ENCODE measurements at places on chromosomes 16 and 17. TPM values are rescaled to one million over a fixed set of nuclear protein-coding genes. Genes with fewer than 3 reads are reported as not detected.

GRCh38 chr16:57865746-57866528 lies 63.6 kb upstream of the KIFC3 start:
- no peak for DNase-seq

- DNase-seq = peak; percentile 53
Observed at GRCh38 chr16:30585022-30585399, 486 bp downstream of the ZNF785 start.

DNA sequence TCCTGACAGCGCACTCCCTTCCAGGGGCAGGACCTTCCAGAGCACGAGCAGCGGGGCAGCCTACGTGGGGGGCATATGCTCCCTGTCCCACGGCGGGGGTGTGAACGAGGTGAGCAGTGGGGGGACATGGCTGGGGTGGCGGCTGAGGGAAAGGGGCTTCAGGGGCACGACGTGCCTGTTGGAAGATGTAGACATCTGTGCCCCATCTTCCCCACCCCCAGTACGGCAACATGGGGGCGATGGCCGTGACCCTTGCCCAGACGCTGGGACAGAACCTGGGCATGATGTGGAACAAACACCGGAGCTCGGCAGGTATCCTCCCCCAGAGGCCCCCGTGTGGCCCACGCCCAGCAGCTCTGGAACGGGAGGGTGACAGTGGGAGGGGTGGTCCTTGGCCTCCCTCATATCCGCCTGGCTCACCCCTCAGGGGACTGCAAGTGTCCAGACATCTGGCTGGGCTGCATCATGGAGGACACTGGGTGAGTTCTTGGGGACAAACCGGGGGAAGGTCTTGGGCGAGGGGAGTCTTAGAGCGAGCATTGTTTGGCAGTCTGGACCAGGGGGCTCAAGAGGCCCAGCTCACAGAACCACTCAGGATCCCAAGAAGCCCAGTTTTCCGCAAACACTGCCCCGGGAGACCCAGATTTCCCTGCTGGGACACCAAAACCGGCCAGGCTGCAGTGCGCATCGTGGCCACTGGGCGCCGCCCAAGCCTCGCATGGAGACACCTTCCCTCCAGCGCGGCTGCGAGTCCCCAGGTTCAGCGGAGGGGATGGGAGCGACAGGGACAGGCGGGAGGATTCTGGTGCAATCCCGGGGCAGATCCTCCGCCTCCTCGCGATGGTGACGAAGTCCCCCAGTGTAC lies 15.7 kb downstream of the ADAM11 start:
- DNase-seq = peak; percentile 79

- no peak for DNase-seq
Observed at GRCh38 chr17:9071811-9072498, 50.6 kb downstream of the NTN1 start.

- no peak for DNase-seq
Observed at GRCh38 chr17:39738568-39738901, 797 bp downstream of the GRB7 start.

GRCh38 chr16:72409423-72409822 lies 237.5 kb upstream of the PMFBP1 start:
- no peak for DNase-seq

The CHST4 gene
- total RNA-seq = 0.47 TPM

The EVPLL gene
- total RNA-seq = not detected

The PFAS gene
- 82.7 TPM for total RNA-seq

The KRT33B gene
- 0.17 TPM for total RNA-seq

The ITGAL gene
- not detected for total RNA-seq

The MYH1 gene
- total RNA-seq = not detected

All from MG63 (cell line).